CD4-positive, alpha-beta T cell treated with Interleukin-17A for 4 hours (primary cell): ENCODE measurements at places on chromosomes 3 and 15.

GRCh38 chr3:66379565-66379964 is 121.3 kb downstream of the LRIG1 start:
- DNase-seq: no peak

- DNase-seq: peak; percentile 39
Observed at GRCh38 chr15:58070801-58071418, 5.4 kb upstream of the ALDH1A2 start.

GRCh38 chr15:95718441-95718840 is 612.1 kb upstream of the NR2F2 start:
- no peak for DNase-seq

GRCh38 chr3:188071636-188072035 is 82.3 kb upstream of the LPP start:
- DNase-seq: no peak

DNA sequence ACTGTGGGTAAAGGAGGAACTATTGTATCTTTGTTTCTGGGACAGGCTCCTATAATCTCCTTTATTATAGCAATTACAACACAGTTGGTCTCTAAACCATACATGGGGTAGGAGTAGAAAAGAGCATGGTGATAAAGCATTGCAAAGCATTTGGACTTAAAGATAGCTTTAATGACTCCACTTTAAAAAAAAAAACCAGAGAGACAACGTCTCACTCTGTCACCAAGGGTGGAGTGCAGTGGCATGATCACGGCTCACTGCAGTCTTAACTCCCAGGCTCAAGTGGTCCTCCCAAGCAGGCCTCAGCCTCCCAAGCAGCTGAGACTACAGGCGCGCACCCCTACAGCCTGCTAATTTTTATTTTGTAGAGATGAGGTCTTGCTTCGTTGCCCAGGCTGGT is 68.2 kb downstream of the DENND4A start:
- DNase-seq: no peak

GRCh38 chr3:124322309-124322880 is 330.5 kb upstream of the ROPN1 start:
- DNase-seq: no peak

DNA sequence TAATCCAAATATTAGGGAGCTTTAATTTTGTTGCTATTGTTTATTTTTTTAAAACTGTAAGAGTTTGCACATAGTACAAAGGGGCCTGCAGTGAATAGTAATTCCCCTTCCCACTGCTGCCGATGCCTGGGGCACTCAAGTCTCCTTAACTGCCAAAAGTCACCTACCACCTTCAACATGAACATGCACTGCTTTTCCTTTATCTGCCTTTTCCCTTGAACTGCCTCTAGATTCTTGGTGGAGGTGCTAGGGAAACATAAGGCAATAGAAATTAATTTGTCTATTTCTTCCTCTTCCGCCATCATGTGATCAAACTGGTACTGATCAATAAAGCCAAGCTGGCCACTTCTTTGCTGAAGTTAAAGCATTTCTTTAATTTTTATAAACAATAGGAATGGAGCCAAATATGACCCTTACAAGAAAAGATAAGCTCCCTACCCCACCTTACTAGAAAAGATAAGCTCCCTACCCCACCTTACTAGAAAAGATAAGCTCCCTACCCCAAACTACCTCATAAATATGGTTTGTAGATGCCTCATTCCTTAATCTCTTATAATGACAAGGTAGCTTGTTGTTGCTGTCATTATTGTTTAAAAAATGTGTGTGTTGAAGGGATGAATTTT is 17.4 kb upstream of the ACAP2 start:
- DNase-seq: no peak

- DNase-seq: no peak
Observed at GRCh38 chr15:79900087-79900486, 3.3 kb upstream of the MTHFS start.

DNA sequence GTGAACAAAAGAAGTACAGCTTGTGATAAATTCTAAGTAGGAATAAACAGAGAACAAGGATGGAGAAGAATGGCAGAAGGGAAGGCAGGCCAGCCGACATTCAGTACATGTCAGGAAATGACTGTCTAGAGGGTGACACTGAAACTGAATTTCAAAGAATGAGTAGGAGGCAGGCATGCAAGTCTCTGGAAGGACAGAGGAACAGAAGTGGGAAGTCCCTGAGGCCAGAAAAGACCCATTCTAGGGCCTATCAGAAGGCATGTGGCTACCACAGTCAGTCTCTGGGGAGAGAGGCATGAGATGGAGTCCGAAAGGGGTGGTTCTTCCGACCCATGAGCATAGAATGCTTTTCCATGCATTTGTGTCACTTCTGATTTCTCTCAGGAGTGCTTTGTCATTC is 243.5 kb upstream of the UBE2E2 start:
- DNase-seq: no peak

- DNase-seq: no peak
Observed at GRCh38 chr3:21794291-21794690, 43.3 kb upstream of the ZNF385D start.

DNA sequence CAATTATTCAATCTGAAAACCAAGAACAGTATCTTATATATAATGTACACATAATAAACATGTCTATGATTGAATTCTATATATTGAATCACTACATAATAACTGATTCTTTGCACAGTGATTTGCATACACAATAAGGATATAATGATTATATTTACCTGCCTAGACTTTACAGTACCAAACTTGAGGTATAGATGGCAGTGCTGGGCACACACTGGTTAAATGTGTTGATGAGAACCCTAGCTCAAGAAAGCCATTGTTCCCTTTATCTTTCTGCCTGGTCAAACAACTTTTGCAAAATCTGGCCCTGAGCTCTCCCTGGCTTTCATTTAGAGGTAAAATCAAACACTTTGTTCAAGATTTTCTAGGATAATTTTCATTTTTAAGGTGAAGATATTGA is 697.7 kb downstream of the TUSC7 start:
- no peak for DNase-seq

- DNase-seq: no peak
Observed at GRCh38 chr15:82979726-82980125, 6.3 kb upstream of the RAMAC start.

DNA sequence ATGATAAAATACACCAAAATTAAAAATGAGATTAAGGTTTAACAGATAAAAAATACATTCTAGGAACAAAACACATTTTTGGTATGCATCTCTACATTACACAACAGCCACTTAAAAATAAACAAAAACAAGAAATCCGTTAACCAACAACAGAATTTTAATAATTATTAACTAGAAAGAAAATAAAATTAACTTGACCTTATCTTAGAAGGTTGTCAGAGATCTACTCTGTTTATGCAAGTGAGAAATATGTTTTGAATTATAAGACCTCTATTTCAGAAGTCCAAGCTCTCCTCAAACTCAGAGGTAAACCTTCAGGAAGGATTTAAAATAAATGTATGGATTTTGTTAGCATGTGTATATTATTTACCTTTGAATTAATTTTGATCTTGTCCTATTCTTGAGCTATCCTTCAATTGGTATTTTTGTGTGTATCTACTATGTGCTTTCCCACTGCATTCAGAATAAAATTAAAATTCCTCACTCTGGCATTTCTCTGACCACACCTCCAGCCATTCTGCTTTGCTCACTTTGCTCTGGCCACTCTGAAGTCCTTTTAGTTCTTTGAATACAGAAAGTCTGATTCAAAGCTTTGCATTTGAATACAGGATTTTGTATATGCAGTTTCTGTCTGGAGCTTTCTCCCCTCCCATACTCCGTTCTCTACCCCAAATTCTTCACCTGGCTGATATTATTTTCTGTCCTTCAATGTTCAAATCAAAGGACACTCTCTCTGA is 352.0 kb downstream of the ZBTB20 start:
- DNase-seq: no peak

GRCh38 chr15:78045189-78045588 is 32.3 kb downstream of the TBC1D2B start:
- DNase-seq: no peak

DNA sequence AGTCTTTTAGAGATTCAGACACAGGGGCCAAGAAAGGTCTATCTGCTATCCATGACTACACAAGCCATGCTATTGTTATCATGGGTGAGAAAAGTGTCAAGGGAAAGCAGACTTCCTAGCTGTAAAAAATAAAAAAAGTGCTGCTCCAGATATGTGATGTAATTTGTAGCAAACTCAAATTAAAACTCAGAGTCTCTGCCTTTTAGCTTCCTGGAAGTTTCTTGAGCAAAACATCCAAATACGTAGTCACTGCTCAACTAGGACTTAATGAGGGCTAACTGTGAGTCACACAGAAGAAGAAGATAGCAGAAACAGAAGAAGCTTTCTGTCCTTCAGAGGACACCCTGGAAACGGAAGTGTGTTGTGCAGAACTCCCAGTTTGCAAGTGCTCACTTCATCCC is 393.4 kb upstream of the NR2F2 start:
- no peak for DNase-seq

DNA sequence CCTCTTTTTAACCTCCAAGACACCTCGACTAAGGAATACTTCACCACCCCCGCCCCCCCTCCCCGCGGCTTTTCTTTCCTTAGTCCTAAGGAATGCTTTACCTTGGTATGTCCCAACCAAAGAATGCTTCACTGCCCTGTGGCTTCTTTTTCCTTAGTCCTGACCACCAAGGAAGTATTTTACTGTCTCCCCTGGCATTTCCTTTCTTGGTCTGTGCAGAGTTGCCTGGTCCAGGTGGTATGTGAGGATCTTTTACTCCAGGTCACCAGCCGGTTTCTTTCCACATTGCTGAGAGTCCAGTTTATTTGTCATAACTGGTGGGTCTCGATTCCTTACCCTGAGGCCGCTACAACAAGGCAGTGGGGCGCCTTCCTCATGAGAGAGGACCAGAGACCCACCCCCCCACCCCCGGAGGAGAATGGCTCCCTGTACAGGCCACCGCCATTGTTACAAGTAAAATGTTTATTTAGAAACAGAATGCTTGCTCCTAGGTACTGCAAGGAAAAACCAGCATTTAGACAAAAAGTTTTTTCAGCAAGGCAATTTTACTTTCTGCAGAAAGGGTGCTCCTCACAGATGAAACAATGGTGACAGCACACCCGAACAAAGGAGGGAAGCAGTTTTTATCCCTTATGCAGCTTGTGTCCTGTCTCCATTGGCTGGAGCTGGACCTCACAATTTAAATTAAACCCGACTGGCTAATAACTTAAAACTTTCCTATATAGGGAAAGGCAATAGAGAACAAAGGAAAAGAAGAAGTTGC is 23.1 kb upstream of the MTHFS start:
- no peak for DNase-seq

GRCh38 chr3:169563775-169564059 is 99.8 kb downstream of the MECOM start:
- DNase-seq: no peak

GRCh38 chr3:175898194-175898593 is 1039.1 kb downstream of the NAALADL2 start:
- no peak for DNase-seq

DNA sequence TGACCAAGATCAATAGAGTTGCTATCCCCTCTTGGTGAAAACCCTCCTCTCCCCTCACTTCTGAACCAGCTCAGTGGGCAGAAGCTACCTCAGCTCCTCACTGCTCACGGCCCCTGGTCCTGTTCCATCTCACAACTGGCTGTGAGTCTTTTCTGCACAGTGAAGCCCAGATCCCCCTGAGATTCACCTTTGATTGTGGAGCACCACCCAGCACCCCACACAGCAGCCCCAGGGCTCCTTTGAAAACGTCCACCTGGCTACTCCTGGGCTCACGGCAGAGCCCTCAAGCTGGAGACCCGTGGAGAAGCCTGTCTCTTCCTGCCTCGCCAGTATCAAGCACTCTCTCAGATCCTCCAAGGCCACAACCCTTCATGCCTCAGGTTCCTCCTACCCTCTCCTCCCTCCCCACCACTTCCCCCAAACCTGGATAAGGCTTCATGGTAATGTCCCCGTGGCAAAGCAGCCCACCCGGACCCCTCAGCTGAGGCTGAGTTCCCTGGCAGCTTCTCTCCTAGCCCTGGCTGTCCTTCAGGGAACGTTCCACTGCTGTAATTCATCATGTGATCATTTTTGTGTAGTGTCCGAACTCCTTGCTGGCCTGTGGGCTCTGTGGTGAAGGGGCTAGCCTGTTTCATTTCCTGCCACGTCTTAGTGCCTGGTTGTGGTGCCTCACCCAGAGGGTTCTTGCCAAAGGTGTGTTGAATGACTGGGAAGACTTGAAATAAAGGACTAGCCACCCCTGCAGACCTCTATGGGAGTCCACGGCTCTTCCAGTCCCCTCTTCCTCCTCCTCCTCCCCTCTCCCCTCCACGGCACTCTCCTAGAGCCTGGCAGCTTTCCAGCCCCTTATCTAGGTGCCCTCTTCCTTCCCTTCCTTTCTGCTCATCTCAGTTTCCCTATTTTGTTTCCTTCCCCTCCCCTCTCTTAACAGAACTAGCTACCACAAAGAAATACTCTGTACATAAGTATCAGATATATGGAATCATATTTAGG is 44.5 kb downstream of the KY start:
- DNase-seq: no peak

GRCh38 chr15:68317281-68318007 is 39.9 kb downstream of the FEM1B start:
- DNase-seq: no peak

- DNase-seq: no peak
Observed at GRCh38 chr3:8729479-8729878, 4.1 kb upstream of the CAV3 start.

DNA sequence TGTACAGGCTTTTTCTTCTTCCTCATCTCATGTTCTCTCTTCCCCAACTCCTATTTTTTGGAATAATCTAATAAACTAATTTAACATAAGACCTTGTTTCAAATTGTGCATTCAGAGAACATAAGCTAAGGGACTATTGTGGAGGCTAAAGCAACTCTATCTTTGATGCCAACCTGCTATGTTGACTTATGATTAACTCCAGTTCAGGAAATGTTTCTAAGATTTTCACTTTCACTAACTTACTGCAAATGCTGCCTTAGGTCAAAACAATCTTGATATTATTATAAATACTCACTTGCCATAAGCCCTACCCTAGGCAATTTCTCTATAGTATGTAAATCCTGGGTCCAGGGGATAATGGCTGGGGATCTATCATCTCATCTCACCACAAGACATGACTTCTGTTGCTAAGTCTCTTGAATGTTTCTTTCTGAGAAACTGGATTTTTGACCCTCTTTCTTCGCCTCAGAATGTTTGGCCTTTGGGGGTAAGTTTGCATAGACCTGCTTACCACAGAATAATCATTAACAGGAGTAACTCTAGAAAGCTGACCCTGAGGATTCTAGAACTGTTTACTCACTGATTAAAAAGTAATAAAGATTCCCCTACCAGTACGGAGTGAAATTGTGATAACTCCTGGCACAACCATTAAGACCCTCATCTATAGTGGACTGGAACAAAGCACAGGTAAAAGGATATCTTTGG is 768.1 kb downstream of the GBE1 start:
- DNase-seq: no peak

- DNase-seq: no peak
Observed at GRCh38 chr3:135739779-135740178, 225.7 kb upstream of the PPP2R3A start.

DNA sequence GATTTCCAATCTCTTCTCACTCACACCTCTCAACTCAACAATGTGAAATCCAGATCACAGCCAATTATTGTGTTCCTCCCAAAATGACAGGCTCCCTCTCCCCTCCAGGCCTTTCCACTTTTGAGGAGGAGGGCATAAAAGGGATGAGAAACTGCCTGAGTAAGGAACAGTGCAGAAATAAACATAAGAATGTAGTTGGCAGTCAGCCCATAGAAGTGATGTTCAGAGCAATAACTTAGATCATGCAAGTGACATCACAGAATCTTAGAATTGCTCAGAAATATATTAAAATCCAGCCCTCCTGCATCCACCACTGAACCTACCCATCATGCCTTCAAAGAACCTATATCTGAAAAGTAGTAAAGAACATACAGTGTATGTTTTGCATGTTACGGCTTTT is 299.4 kb upstream of the GADL1 start:
- DNase-seq: no peak

- no peak for DNase-seq
Observed at GRCh38 chr15:82970696-82971095, 15.3 kb upstream of the RAMAC start.
